ENCODE measurements at places on chromosomes 1 and 21.

DNA sequence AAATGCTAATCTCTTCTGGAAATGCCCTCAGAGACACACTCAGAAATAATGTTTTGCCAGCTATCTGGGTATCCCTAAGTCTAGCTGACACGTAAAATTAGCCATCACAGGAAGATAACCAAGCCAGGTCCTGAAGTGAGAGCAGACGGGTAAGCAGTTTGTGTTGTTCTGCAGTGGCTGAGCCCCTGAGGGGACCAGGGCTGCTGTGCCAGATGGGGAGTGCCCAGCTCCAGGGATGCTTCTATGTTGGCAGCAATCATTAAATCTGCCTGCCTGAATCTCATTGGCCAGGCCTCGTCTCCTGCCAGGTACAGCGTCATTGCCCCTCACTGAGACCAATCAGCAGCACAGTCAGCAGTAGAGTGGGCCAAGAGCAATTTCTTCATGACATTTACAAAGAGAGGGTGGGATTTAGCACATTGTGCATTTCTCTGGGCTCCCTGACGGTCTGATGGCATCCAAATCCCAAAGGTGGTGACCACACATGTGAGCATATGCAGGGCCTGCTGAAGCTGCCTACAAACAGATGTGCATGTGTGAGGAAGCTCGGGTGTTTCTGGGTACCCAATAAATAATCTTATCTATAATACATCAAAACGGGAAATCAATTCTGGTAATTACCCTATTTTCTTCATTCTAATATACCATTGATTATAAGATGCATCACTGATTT is 58.7 kb upstream of the LRRN2 start:
- no peak for ATAC-seq

DNA sequence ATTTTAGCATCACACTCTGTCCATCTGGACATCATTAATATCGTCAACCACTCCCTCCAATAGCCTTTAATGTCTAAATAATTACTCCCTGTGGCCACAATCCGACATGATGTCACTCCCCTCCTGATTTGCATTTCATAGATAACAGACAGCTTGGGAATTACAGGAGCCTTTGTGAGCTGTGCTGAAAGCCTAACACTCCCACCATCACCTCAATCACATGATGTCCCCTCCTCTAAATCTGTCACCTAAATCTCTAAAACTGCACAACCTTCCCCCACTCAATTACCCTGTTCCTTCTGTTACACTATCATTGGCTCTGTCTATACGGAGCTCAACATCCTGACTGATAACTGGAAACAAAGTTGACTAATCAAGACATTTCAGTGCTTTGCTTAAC is 14.3 kb downstream of the NHLH2 start:
- no peak for ATAC-seq

- ATAC-seq = peak; percentile 62
These were observed 2154.7 kb downstream of the MRPL39 start for GRCh38 chr21:23452384-23453083.

- no peak for ATAC-seq
These were observed 7.5 kb downstream of the COL9A2 start for GRCh38 chr1:40309374-40310128.

DNA sequence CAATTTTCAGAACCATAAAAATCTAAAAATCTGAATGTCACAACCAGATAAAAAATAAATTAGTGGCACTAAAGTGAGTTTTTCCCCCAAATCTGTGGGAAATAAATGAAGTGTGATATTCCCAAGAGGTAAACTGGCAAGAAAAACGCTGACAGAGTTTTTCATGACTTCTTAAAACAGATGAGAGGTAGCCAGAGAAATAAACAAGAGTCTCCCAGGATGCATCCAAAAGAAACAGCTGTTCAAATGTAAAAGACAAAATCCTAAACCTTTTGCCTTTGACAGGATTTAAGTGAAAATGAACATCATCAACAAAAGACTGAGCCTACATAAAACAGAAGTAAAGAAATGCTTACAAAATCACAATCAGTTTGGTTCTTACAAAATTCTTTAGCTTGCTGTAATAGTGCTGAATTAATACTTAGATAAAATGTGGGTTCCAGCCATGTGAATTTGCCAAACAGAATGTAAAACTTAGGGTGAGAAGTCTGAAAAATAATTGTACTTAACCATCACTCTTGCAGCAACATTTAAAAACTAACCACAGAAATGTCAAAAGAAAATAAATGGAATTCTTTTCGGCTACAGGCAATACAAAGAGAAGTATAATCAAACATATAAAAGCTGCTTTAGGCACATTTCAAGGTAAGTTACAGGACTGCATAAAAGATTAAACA is 133.6 kb downstream of the EIF4G3 start:
- ATAC-seq = no peak

- peak; percentile 64 for ATAC-seq
These were observed 229.7 kb upstream of the TMEM51 start for GRCh38 chr1:14923727-14924452.

DNA sequence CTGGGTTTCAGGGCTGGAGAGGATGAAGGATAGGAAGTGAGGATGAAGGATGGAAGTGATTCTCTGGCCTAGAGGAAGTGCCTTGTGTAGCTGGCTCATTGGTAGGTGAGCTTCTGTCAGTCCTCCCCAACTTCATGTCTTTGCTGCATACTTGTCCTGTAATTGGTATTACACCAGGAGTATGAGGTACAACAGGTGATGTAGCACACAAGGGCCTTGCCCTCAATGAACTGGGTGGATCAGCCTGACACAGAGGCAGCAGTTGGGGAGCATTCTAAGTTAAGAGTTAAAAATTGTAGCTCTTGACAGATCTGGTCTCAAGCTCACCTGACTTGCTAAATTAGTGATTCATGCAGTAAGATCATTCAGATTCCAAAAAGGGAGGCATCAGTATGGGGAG is 37.9 kb upstream of the CACNA1E start:
- ATAC-seq = no peak

DNA sequence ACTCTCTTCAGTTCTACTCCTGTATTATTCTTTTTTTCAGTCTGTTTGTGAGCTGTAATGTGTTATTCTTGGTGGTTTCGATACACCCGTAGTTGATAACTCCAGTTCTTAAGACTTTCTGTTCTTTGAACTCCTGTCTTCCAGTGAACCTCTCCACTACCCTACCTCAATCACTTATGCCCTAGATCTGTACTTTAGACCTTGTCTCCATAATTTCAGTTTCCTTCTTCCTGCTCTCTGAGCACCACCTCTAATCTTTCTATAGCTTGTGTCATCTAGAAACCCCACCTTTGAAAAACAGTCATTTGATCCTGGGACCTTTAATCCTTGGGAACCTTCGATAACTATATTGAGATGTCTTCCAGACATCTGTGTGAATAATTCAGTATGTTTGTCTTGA is 159.3 kb downstream of the PIK3R3 start:
- ATAC-seq = no peak

GRCh38 chr1:112923959-112924349 is 32.0 kb downstream of the SLC16A1 start:
- no peak for ATAC-seq

DNA sequence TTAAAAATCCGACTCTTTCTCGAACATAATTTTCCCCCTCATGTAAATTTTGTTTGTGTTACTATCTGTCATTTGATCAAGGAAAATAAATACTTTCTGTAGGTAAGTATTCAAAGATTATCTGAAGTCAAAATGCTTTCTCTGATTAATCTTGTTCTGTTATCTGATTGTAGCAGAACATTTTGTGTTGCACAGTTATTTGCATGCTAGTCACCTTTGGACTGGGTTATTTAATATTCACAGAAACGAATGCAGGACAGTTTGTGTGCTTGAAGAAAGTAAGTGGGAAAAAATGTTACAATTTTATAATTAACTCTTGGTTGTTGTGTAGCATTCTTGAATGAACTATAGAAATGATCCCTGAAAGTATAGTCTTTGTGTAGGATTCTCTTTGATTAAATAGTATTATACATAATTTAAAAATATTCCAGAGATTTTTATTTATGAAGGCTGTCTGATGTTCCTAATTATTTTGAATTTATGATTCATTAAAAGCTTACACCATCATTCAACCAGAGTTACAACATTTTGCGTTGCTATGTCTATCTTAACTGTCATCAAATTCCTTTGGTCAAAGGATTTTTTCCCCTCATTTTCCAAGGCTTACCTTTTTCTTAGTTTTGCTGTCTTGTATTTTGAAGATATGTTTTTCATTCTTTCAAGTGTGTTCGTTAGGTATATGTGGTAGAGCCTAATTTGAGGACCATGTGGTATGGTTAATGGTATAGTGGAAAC is 176.6 kb downstream of the GIPC2 start:
- no peak for ATAC-seq

- ATAC-seq = no peak
These were observed 426.1 kb downstream of the PTPRC start for GRCh38 chr1:199064971-199065370.

DNA sequence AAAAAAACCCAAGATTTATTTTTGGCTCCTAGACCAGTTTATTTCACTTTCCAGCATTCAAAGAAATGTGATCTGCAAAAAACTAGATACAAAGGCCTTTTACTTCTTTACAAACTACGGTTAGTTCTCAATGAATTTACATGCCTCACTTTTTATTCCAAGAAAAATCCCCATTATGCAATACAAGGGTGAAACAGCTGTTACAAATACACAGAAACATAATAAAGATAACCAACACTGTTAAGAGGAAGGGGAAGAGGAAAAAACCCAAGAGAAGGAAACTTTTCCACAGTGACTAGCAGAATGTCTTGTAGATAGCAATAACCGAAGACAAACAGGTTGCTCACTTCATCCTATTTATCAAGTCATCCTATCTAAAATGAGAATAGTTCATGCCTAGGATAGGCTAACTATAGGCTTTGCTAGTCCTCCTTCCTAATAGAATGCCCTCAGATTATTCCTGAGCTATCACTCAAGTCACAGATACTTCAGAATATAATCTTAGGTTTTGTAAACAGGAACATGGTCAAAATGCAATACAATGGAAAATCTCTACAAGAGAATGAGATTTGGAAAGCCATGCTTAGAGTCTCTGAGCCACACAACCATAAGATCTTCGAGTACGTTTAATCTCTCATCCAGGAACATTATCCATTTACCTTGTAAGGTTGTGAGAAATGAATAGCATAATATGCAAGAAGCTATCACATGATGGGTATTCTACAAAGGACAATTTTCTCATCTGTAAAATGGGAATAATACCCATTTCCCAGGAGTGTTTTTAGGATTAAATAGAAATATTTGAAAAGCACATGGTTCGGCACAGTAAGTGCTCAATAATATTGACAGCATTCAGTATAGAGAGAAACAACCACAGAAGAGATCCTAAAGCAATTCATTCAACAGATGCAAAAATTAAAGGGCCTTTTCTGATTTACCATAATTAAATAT is 5.4 kb downstream of the PNRC2 start:
- ATAC-seq = no peak

DNA sequence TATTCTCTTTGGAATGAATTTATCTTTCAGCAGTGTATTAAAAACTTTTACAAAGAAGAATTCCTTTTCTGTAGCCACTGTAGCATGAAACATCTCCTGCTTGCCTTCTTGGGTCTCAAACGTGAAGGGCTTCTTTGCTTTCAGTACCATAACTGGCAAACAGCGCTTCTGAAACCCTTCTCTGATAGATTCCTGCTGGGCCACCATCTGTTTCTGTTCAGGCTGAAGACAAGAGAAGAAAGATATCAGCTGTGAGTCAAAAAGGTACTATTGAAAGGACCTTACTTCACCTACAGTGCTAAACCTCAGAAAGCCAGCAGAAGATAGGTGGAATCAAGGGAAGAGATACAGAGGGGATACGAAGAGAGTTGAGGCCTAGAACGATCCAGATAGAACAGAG is 10.5 kb downstream of the AIM2 start:
- ATAC-seq = no peak

GRCh38 chr1:23263380-23263887 is 46.1 kb upstream of the HTR1D start:
- ATAC-seq = no peak

DNA sequence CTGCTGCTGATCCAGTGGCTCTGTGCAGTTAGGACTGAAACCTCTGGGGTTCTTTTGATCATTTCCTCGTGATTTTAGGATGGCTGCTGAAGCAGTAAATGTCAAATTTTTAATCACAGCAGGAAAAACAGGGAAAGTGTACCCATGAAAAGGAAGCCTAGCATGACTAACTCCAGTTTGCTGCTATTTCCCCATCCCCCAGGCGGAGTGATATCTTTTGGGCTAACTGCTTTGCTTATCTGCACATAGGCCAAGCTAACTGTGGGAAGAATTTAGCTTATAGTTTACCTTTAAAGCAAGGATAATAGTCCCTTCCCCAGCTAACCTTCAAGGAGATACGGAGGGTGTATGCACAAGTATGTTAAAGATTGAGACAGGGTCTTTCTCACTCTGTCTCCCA is 149.8 kb upstream of the TNR start:
- no peak for ATAC-seq

GRCh38 chr1:164619006-164619784 is 60.2 kb downstream of the PBX1 start:
- no peak for ATAC-seq

DNA sequence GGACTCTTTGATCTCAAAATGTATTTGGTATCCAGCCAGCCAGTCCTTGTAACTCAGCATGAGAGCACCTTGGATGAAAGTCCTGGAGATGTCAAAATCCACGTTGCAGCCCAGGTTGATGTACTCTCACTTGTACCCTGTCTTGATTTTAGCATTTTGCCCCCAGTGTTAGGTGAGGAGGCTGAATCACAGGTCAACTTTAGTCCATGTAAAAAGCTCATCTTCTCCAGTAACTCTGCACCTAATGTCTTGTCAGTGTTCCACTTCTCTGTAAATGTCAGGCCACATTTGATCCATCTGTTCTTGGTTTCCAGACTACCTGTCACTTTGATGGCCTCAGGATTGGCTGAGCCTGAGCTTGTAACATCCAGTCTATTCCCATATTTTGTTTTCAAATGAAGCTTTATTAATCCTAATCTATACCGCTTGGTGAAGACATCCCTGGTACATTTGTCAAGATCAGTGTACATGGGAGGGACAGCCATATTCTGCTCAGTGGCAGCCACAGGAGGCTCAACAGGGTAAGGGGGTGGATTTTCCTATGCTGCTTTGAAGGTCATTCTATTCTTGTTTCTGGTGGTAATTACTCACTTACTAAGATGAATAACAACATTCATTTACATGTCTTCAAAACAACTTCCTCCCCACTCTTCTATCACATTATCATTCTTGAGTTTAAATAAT is 24.1 kb upstream of the FCRL3 start:
- ATAC-seq = peak; percentile 83

DNA sequence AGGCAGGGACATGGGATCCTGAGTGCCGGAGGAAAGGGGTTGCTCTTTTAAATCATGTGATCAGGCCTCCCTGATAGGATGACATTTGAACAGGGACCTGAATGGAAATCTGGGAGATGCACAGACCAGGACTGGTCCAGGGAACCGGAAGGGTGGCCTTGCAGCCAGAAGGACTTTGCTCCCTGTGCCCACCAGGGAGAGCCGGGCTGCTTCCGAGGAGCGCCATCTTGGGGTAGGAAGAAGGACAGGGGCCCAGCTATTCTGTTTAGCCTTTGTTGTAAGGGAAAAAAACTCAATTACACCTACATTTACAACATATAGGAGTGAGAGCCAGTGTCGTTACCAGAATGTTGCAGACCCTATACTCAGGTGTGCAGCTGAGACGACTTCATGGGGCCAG is 5.5 kb downstream of the KLHDC7A start:
- ATAC-seq = no peak

- no peak for ATAC-seq
These were observed 8.7 kb upstream of the PIK3C2B start for GRCh38 chr1:204503122-204503912.

All from stimulated activated memory B cell treated with anti-CD40 and anti-IgM and Interleukin-4, amounts not matched to agents 10 μg/mL and 1 μg/mL and 100 μg/mL, for 72 hours (primary cell).